GM13976 (cell line): ENCODE measurements at places on chromosomes 13 and 19.

DNA sequence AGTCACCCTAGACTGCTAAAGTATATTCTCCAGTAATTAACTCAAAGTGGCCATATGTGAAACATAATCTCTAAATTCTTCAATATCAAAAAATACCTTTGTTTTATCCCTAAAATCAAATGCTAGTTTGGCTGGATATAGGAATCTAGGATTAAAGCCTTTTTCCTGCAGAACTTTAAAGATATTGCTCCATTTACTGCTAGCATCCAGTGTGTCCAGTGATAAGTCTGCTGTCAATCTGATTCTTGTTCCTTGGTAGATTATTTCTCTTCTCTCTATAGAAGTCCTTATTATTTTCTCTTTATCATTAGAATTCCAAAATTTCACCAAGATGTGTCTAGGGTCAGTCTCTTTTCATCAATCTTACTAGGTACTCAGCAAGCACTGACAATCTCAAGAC is 384.6 kb downstream of the FGF14 start:
- no peak for DNase-seq

- no peak for DNase-seq
Measured at GRCh38 chr13:54750521-54750920, 1721.9 kb downstream of the OLFM4 start.

GRCh38 chr13:102276404-102276803 is 125.4 kb downstream of the FGF14 start:
- no peak for DNase-seq

DNA sequence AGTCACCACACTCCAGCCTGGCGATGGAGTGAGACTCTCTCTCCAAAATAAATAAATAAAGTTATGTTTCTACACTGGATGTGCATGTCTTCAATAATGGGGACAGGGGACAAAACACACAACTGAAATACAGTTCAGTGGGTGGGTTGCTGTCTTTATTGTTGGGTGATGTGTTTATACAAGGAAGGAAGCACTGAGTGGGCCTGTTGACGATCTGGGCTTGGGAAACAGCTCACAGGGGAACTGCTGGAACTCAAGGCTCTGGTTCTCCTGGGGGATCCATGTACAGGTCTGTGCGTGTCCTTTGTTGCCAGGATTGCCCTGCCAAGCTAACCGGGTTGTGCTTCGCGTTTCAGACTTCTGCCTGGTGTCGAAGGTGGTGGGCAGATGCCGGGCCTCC is 18.9 kb downstream of the SPINT2 start:
- no peak for DNase-seq

GRCh38 chr13:58583966-58584365 is 952.4 kb downstream of the PCDH17 start:
- no peak for DNase-seq

DNA sequence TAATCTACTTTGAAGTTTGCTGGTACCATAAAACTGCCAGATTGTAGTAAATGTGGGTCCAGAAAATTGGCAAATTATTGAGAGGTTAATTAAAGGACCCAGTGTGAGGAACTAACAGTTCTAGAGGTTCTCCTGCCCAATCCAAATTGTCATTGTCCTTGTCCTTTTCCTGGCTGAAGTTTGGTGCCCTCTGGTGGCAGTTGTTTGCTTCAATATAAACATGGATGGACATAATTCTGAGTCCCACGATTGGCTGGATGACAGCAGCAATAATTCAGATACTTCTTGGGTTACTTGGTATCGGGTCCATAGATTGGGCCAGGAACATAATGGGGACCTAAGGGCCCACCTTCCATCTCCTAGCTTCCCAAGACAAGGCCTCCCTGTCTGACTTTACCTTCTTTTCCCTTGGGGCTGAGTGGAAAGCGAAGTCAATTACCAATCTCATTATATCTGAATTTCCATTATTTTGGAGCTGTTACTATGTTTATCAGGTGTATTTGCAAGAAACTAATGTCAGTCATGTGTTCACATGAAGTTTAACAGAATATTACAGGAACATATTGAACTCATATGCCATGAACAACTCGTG is 33.8 kb upstream of the GARRE1 start:
- peak; percentile 52 for DNase-seq

DNA sequence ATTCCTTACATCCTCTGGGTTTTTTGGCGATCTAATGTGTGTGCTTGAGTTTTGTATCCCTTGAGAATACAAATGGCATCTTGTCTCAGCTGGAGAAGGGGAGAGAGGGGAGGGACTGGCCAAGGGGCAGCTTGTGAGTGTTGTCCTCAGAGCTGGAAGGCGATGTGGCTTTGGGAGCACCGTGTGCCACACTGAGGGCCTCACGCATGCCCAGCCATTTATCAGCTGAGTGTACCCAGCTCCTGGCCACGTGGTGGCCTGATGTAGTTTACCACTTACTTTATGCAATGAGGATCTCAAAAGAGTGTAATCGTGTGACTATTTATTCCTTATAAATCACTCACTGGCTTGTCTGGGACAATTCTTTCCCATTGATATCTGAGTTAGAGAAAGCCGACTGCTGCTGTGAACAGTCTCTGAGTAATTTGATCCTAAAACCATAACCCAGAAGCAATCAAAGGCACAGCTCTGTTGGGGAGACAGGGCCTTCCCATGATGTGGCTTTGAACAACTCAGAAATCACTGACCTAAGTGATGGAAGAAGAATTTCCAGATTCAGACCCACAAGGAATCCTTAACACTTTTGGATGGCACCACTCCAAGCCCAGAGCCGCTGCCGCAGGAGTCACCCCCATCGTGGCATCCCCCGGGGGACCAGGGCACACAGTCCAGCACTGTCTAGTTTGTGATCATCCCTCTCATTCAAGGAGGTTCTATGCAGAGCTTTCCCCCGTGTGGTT is 53.9 kb upstream of the MTIF3 start:
- no peak for DNase-seq

DNA sequence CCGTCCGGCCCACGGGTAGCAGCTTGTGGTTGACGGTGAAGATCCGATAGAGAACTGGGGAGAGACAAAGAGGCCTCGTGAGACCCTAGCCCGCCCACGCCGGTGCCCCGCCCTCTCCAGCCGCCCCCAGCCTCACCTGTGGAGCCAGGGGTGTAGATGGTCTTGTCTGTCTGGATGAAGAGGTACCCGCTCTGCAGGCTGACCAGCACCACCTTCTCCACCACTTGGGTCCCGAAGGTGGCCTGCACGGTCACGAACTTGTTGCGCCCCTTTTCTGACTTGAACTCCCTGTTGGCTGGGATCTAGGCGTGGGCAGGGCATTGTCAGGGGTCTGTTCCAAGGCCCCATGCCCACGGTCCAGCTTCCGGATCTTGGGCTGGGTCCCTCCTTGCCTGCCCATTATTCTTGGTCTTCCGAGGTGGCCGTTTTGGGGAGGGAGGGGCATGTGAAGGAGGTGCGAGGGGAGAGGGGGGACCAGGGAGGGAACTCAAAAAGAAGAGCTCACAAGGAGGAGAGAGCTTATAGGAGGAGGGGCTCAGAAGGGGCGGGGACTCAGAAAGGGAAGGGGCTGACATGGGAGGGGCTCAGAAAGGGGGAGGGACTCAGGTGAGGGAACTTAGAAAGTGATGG is 2.2 kb downstream of the C3 start:
- no peak for DNase-seq

- no peak for DNase-seq
Measured at GRCh38 chr19:39434123-39435076, 1.3 kb downstream of the RPS16 start.
